Stimulated activated CD8-positive, alpha-beta memory T cell treated with anti-CD3 and anti-CD28 coated beads, Interleukin-4, amount 100 ng/mL, for 1 hour (primary cell): ENCODE measurements at places on chromosomes 13 and 19.

- DNase-seq, result no peak
Observed at GRCh38 chr13:109254274-109254673, 532.1 kb downstream of the IRS2 start.

GRCh38 chr19:33580026-33580644 is 41.6 kb upstream of the CHST8 start:
- DNase-seq, result no peak

DNA sequence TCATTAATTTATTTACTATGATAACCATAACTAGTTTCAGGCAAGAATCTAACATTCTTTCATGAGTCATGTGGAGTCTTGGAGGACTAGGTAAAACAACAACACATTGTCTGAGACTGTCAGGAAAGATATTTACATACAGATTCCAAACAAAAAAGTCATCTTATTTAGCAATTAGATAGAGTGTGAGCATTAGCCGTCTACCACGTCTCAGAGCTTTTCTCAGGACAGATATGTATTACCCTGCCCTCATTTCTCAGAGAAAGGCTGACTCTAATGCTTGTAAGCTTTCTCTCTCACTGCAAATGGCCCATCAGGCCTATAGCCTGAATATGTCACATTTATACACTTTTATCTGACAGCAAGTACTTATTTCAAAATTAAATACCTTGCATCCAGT is 312.1 kb upstream of the PCDH20 start:
- DNase-seq, result no peak

- no peak for DNase-seq
Observed at GRCh38 chr13:106835477-106835876, 267.5 kb upstream of the ARGLU1 start.

GRCh38 chr19:47790398-47790814 is 11.9 kb downstream of the SELENOW start:
- DNase-seq, result peak; percentile 84

DNA sequence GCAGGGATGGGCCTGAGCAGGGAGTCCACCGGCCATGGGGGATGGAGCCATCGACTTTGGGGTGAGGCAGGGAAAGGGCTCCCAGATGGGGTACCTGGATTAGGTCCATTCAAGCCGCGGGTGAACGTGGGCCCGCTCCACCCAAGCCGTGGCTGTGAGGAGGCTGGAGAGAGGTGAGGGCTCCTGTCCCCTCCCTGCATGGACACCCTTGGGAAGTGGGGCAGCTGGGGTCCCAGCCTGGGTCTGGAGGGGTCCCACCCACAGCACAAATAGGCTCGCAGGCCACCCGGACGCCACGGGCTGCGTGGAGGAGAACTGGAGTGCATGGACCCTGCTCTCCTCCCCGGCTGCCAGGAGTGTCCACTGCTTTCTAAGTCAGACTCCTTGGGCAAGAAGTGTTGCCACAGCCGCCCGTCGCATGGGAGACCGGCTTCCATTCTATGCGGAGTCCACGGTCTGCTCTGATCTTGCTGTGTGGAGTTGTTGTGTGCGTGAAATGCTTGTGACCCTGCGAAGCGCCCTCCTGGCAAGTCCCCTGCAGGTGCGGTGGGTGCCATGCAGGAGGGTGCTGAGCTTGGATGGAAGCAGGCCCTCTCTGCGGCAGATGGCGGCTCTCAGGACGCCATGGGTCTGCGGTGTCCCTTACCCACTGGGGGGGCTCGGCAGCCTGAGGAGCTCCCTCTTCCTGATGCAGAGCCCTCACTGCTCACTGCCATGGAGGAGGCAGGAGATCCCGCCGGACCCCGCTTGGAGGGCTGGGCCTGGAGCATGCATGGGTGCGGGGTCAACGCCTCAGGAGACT is 2.0 kb downstream of the DAZAP1 start:
- DNase-seq, result no peak

- DNase-seq, result no peak
Observed at GRCh38 chr19:5048727-5049553, 80.0 kb downstream of the KDM4B start.

- DNase-seq, result no peak
Observed at GRCh38 chr13:95713651-95714050, 36.7 kb downstream of the DNAJC3 start.

DNA sequence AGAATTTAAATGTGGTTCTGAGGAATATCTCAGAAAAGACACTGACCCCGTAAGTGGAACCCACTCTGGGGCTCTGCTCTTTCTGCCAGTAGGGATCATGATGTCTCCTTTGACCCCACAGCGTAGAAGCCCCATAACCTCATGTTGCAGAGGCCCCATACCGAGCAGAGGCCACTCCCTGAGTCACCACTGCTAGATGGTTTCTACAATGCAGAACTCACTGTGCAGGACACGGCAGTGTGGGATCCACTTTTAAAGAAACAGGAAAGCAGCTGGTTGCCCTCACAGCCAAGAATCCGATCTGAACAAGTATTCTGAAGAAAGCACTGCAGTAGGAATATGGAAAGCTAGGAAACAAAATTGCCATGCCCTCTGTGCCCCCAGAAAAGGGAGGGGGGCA is 4.2 kb downstream of the SLC7A1 start:
- DNase-seq, result no peak

DNA sequence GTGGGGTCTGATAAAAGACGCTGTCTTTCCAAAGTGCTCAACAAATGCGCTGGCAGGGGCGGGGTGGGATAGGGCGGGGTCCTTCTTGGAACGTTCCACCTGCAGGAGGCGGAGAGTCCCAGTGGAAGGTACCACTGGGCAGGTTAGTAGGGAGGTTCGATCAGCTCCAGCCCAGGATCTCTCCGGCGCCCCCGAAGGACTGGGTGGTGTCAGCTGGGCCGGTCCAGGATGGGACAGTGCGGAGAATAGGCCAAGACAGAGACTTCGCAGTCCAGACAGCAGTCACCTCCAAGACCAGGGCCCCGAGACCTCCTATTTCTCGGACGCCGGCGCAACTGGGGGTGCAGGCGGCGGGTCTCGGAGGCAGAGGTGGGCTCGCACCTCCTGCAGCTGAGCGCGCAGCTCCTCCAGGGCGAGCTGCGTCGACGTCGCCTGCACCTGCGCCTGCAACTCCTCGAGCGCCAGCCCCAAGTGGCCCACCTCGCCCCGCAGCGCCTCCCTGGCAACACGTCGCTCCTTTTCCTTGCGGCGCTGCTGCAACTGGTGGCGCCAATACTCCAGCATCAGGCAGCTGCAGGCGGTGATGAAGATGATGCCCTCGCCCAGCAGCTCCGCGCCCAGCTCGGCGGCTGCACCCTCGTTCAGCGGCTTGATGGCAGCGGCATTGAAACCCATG is 21.6 kb downstream of the VASP start:
- DNase-seq, result no peak
